ENCODE measurements at places on chromosomes 12 and 14.
A peak's percentile ranks its signal among the peaks of the same experiment; 100 is the strongest.

- DNase-seq = peak; percentile 24
Observed at GRCh38 chr12:41437563-41437962, 249.4 kb downstream of the PDZRN4 start.

DNA sequence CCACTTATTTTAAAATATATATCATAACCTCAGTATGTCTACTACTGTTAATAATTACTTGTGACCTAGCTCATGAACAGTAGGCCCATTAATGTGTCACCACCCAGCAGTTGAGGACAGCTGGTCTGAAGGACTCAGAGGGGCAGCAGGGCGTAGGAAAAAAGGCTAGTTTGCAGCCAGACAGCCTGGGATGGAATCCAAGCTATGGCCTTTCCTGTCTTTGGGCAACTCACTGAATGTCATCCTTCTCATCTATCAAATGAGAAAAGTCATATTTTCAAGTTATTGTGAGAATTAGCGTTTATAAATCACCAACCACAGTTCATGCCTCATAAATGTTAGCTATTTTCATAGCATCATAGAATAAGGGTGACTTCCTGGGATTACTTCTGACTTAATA lies 12.3 kb downstream of the DENND5B start:
- DNase-seq = peak; percentile 72

DNA sequence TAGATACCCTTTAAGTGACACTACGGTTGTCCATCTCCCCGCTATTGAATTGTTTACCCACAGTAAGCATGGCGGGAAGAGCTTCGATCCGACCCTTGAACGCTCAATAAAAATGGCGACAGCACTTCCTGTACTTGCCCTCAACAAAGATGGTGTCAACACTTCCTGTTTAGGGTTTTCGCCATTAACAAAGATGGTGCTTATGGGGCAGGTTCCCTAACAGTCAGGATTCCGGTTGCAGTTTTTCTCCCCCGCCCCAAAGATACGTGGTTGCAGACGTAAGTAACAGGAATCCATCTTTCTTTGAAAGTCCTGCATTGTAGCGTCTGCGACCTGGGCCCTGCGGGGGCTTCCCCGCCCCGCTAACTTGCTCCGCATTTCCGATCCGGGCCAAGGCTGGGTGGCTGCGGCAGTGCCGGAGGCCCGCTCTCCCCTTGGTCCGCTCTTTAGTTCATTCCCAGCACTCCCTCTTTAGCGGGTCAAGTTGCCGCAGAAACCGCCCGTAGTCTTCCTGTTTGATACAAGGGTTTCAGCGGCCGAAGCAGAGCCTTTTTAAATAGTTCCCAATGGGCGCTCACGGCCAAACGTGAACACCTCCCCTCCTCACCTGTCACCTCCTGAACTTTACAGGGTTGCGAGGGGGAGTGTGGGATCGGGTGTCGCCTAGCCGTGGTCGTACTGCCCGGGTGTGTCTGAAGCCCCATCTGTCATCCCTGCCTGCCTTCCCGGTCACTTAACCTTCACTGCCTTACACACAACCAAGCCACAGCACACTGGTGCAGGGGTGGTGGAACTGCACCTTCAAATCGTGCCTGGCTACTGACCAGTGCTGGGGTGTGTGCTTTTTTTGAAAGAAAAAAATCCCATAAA lies at the start of gene CRADD:
CRADD (plus strand) TSS at position 181 of the 870 bp plus-strand sequence.
- DNase-seq = peak; percentile 99

DNA sequence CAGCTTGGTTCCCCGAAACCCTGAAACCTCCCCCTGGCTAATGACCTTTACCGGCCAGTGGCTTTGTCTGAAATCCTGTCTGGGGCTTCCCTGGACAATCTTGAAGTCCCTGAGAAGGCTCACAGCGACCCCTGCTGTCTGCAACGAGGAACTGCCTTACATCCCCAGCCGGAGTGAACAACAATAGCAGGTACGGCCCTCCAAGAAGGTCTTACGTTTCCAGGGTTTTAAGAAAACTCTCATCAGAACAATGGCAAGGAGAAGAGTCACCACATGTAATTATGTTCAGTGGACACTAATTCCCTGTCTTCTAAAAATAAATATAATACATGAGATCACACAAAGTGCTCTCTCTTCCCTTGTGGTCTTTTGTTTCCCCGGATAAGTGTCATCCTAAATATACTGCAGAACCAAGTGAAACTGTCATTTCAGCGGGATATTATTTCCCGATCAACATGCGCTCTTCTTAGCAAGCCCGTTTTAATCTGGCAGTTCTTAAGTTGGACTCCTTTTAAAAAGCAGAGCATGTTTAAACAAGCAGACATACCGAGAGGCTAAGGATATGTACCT lies 53.3 kb downstream of the RBM19 start:
- peak; percentile 55 for DNase-seq

DNA sequence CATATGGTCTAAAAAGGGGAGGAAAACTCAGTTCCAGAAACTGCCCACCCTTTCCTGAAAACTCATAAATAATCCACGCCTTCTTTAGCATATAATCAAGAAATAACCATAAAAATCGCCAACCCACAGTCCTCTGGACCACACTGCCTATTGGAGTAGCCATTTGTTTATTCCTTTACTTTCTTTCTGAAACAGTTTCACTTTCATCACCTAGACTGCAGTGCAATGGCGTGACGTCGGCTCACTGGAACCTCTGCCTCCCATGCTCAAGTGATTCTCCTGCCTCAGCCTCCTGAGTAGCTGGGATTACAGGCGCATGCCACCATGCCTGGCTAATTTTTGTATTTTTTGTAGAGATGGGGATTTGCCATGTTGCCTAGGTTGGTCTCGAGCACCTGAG lies 44.2 kb downstream of the CLMN start:
- no peak for DNase-seq

DNA sequence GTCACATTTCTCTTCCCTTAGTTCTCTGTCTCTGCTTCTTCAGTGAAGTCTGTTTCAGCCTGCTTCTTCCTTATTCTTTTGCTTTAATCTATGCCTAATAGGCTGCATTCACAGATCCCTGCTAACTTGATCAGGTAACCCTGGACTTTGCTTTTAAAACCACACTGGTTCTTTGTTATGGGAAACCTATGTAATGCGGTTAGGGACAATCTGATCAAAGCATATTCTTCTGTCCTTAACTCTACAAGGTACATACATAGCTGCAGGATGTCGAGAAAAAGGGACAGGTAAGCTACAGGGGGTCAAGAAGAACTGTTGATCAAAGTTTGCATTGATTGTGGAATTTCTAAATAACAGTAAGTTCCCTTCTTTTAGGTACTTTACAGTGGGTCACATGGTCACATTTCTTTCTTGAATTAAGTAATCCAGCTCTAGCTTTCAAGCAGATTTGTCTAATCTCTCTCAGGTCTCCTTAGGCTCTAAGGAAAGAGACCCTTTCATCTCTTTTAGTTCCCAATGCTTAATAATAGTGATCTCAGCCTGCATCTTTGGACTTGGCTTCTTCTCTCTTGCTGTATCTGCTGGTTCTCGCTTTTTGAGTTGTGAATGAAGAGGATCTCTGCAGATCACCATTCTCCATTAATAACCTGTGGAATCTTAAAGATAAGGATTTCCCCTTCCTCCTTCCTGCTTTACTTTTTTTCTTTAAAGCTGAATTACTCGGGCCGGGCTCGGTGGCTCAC lies 3.8 kb downstream of the COPZ1 start:
- no peak for DNase-seq

- no peak for DNase-seq
Observed at GRCh38 chr14:104700747-104701217, 11.4 kb downstream of the INF2 start.

- no peak for DNase-seq
Observed at GRCh38 chr14:94770251-94770749, 387 bp upstream of the GSC start.

DNA sequence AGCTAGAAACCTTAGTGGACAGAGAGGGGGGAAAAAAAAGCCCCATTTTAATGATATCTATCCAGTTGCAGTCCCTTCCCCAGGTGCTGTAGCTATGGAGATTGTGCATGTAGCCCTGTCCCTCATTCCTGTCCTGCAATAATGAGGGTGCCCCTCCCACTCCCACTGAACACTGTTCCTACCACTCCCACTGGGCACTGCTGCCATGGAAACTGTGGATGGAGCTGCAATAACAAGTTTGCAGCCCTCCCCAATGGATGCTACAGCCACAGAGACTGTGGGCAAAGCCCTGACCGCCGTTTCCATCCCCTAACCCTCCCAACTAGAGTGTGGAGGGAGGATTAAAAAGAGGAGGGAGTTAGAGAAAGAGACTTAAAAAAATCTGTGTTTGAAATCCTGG lies 238.3 kb downstream of the FUT8 start:
- DNase-seq = no peak

GRCh38 chr12:65203376-65203775 lies 34.0 kb downstream of the LEMD3 start:
- DNase-seq = no peak

GRCh38 chr12:9957834-9958233 lies 13.4 kb upstream of the CLEC12A start:
- no peak for DNase-seq

- DNase-seq = peak; percentile 56
Observed at GRCh38 chr14:68458840-68459469, 333.9 kb downstream of the ZFP36L1 start.

DNA sequence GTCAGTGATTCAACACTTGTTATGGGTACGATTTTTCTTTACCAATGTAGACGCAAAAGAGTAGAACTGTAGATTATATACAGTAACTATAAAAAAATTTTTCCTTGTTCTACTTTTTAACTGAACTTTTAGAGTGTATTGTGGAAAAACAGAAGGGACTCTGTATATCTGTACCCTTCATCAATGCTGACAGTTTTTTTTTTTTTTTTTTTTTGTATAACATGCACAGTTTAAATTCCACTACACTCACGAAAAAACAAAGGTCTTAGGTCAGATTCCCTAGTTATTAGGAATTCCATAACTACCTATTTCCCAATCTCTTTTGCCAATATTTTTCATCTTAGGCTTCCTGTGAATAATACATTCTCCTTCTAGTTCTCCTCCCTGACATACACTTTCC lies 6.4 kb downstream of the DDHD1 start:
- DNase-seq = no peak

DNA sequence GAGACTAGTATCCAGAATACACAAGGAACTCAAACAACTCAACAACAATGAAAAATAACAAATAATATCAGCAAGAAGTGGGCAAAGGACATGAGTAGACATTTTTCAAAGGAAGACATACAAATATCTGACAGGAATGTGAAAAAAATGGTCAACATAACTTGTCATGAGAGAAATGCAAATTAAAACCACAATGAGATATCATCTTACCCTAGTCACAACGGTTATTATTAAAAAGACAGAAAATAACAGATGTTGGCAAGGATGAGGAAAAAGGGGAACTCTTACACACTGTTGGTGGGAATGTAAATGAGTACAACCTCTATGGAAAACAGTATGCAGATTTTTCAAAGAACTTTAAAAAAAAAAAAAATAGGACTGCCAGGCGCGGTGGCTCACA lies 20.4 kb downstream of the VWF start:
- DNase-seq = no peak

- DNase-seq = no peak
Observed at GRCh38 chr14:96059519-96060135, 20.5 kb downstream of the C14orf132 start.

- no peak for DNase-seq
Observed at GRCh38 chr14:60165547-60165876, 314 bp upstream of the DHRS7 start.

All from NCI-H446 (cell line).